ENCODE measurements at places on chromosomes 12 and 14.

GRCh38 chr14:76293923-76294322, 82.0 kb upstream of the ESRRB start:
- no peak for DNase-seq

- no peak for DNase-seq
Measured at GRCh38 chr14:52283099-52283498, 15.6 kb downstream of the PTGDR start.

- DNase-seq, result no peak
Measured at GRCh38 chr14:105700622-105701288, 174.4 kb downstream of the TMEM121 start.

- DNase-seq, result no peak
Measured at GRCh38 chr12:53698948-53699677, 23.2 kb upstream of the ATP5MC2 start.

DNA sequence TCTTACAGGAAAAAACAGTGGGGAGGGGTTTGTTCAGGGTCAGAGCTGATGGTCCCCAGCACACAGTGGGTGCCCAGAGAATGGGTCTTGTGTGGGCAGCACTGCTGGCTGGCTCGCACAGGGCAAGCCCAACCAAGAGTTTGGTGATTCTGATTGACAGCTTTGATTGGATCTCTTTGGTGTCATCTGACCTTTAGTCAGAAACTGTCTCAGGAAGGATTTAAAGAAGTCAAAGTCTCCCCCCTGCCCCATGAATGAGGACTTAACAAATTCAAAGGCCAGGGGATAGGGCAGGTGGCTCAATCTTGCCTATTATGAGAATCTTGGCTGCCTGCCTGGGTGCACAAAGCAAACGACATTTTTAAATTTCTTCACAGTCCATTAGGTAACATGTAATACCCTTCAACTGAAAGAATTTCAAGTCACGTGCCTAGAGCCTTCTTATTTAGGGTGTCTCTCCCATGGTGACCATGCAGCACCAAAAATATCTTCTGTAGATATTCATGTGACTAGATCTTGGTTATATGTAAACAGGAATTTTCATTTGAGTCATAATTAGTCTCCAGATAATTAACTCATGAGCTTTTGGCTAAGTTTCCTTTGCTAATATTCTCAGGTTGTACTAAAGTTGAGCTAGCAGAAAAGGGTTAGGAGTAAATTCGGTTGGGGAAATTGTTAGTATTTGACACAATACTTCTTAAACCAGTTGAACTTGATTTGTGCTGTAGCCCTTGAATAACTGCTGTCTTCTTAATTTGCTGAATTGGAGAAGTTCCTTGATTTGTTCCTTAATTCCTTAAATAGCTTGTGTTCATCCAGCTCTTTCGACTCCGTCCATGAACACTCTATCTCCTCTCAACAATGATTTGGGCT, 54.5 kb upstream of the HECTD1 start:
- DNase-seq, result peak; percentile 68

DNA sequence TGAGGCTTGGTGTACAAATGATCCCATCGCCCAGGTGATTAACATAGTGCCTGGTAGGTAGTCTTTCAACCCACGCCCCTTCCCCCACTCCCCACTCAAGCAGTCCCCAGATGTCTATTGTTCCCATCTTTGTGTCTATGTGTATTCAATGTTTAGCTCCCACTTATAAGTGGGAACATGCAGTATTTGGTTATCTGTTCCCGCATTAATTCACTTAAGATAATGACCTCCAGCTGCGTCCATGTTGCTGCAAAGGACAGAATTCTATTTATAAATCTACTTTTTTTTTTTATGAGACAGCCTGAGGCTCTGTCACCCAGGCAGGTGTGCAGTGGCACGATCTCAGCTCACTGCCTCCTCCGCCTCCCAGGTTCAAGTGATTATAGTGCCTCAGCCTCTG, 15.7 kb downstream of the SPX start:
- no peak for DNase-seq

DNA sequence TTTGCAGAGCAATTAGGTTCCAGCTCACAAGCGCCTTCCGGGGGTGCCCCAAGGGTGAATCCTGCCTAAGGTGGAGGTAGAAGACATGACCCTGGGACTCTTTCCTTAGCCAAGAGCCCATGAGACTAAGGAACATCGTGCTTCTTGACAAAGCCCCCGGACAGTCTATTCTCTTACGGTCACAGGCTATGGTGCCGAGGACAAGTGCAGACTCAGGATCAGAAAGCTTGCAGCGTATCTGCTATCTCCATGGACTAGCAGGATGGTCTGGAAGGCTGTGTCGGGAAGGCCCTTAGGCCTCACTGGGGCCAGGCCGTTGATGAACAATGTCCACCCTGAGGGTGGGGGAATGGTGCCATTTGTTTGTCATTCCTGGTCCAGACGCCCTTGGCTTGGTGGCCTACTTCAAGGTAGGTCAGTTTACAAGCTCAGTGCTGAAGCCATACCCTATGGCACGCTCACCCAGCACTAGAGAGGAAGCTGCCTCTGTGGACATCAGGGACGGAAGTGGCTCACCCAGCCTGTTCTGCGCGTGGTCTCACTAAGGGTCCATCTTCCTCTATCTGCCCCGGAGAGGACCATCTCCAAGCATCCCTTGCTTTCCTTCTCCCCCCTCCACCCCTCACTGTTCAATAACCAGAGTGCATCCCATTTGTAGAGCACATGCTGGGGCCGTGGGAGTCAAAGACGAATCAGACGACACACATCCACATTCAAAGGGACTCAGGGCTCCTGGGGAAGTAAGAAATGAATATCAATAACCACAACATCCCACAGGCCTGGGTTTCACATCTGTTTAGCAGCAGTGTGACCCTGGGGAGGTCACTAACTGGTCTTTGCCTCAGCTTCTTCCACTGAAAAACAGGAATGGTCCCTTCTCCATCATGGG, 45.0 kb upstream of the IQSEC3 start:
- DNase-seq, result no peak

GRCh38 chr12:114003286-114003685, 37.2 kb upstream of the RBM19 start:
- no peak for DNase-seq

GRCh38 chr14:23094666-23095195, at the start of gene ACIN1:
ACIN1 (minus strand) TSS chr14:23095136; CDS start chr14:23095112, 24 bp downstream.
- DNase-seq, result peak; percentile 90
